IMR-90 (cell line): ENCODE measurements at places on chromosomes 7 and 10. TPM values are rescaled to one million over a fixed set of nuclear protein-coding genes. Genes with fewer than 3 reads are reported as not detected.

GRCh38 chr7:47479821-47480575 lies 101.9 kb downstream of the TNS3 start:
- no peak for DNase-seq

- DNase-seq: no peak
Measured at GRCh38 chr10:127907411-127908105, 655 bp downstream of the PTPRE start.

DNA sequence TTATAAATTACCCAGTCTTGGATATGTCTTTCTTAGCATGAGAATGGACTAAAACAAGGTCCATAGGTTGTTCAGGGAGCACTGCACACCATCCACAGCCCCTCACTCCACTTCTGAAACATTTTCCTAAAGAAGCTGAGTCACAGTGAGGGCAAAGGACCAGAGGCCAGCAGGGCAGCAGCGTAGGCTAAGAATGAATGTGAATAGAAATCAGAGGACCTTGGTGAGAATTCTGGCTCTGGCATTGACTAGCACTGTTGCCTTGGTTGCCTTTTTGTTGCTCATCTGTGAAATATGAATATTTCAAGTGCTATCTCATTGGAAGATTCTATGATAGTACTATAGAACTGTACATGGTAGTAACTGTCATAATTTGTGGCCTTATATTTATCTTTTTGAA lies 41.7 kb upstream of the TOMM7 start:
- peak; percentile 62 for DNase-seq

- no peak for DNase-seq
Measured at GRCh38 chr10:75662715-75663114, 231.3 kb downstream of the LRMDA start.

DNA sequence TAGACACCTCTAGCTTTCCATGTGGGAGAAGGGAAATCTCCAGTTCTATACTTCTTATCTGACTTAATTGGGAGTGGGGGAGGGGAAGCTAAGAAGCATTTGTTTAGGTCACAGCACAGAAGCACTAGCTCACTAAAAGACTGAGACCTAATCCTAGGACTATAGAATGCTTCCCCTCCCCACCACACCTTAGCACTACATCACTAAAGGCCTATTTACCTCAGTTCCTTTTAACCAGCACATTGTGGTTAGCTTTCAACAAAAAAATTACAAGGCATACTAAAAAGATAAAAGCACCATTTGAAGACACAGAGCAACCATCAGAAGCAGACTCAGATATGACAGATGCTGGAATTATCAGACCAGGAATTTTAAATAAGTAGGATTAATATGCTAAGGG lies 53.8 kb upstream of the ADRA2A start:
- no peak for DNase-seq

DNA sequence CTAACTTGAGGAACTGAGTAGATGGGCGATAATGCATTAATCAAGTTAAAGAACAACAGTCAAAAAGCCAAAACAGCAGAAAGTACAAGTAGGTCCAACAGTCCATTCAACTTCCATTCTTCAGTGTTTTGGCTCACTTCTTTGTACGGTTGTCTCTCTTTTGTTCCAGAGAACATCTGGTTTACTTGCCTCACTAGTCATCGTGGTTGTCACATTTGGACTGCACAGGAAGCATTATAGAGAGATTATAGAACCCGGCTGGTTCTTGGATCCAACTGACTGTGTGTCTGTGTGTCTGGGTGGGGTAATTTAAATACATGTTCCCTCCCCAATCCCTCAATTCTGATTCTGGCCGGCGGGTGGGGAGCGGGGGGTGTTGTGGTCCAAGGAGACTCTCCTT lies 1.8 kb upstream of the CEP41 start:
- no peak for DNase-seq

DNA sequence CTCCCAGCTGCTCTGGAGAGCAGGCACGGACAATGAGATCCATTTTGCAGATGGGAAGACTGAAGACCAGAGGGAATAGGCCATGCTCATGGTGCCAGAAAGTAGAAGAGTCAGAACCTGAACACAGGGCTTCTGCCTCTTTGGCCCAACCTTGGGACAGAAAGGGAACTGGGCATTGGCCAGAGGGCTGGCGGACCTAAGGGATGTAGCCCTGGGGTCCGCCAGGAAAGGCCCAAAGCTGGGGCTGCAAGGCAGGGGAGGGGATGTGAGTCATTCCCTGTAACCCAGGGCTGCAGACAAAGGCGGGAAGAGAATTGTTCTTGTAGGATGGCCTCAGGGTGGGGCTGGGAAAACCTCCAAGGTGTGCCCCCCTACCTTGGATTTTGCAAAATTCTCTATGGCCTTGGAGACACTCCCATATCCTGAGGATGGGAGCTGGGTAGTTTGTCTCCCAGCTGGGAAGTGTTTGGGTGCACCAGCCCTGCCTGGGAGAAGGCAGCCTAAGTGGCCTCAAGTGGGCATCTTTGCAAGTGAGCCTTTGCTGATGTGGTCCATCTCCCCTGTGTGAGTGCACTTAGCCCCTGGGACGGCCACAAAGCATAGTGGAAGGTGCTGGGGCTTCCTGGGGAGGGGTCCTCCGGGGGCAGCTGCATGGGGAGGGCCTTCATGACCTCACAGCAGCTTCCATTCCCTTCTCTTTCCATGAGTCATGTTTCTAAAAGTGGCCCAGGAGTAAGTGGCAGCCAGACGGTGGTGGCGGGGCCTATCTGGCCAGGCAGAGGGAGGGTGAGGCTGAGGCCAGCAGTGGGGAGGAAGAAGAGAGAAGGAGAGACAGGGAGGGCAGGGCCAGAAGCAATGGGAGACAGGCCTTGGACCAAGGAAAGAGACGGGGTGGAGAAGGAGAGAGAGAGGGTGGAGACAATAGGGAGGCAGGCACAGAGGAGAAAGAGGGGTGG lies 9.2 kb downstream of the AQP1 start:
- DNase-seq: peak; percentile 49

DNA sequence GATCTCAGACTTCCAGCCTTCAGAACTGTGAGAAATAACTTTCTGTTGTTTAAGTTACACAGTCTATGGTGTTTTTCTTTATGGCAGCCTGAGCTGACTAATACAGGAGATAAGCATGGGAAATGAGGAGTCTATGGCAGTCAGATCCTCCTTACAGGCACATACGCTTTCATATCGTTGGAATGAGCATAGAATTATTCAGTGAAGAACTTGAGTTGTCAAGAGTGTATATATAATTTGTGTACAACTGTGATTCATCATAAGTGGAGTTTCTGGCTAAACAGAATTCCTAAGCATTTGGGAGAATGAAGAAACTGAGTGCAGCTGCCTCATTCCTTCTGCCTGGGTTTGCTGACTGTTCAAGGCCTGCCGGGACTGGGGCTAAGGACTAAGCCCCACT lies 516.7 kb downstream of the ADRA2A start:
- no peak for DNase-seq

DNA sequence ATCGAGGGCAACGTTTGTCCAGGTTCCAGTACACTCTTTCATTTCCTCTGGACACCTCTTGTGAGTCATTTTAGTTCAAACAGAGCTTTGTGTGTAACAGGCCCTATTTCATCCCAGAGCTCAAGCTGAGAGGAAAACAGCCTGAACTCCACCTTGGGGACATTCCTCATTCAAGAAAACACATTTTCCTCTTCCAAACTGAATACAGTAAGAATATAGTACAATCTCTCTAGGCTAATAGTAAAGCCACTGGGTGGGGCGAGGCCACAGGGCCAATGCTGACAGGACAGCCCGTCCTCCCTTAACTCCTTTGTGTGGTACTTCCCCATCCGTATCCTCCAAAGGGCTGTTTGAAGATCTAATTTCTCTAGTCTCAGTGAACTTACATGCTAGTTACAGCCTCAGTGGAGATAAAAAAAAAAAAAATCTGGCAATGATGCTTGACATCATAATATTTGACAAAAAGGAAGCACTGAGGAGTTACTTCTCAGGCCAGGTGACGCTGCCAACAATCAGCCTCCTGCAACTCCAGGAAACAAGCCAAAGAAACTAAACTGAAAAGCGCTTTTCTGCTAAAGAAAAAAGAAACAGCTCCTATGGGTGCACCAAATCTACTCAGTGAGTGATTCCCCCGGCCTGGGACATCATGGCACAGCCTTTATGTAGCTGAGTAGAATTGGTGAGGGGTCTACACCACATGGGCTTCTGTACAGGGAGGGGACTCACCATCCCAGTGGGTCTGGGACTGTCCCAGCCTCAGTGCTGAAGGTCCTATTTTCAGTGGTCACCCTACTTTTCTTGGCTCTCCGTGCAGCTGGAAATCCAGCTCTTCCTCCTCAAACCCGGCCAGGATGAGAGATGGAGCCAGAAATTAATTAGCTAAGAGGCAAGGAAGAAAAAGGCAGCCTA lies 238.2 kb upstream of the NEBL start:
- DNase-seq: no peak

DNA sequence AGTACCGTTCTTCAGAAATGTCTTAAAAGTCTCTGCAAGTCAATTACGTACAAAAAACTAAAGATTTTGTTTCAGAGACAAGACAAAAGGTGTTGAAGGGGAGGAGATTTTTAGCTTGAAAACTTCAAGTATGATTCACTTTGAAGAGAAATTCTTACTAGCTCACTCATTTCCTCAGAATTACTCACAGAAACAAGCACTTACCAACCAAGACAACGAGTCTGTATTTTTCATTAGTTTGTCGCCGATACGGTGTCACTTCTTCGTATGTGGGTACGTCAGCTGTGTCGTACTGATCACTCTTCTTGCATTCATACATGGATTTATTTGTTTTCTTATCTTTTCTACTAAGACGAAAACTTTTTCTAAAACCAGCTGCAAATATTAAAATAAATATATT lies 90.6 kb upstream of the ODAD2 start:
- peak; percentile 94 for DNase-seq

The TEX36 gene
- not detected in 2 replicates for total RNA-seq

The RARRES2 gene
- not detected in 2 replicates for total RNA-seq

The CALHM1 gene
- not detected in 2 replicates for total RNA-seq

The OR2A5 gene
- not detected in 2 replicates for total RNA-seq

The ZNF239 gene
- 10.8 and 12.7 TPM in 2 replicates for total RNA-seq

The OPN4 gene
- not detected in 2 replicates for total RNA-seq
